ENCODE measurements at places on chromosomes 5 and 9. TPM values are rescaled to one million over a fixed set of nuclear protein-coding genes. Genes with fewer than 3 reads are reported as not detected.
A peak's percentile ranks its signal among the peaks of the same experiment; 100 is the strongest.

DNA sequence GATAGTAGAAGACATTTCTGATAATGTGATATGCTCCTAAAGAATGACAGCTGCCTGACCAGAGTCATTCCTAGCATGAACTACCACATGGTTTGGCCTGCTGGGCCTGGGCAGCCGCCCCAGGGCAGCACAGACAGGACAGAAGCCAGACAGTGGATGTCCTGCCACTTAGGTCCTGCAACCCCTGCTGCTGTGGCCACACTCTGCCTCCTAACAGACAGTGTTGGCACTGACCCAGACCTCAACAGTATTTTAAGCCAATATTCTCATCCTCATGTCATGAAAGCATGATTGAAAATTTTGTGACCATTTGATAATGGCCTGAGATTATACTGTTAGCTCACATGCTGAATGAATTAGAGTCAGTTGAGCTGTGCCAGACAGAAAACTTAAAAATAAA is 15.8 kb downstream of the CENPP start:
- DNase-seq: no peak
- H3K27ac ChIP-seq: no peak overlapping the region
- no peaks in the 10 kb centered on the region for H3K27me3 ChIP-seq
- H3K4me1 ChIP-seq: no peaks in the 10 kb centered on the region
- H3K36me3 ChIP-seq: peaks cover 5% of the 10 kb centered on the region

GRCh38 chr9:27663526-27663925 is 90.2 kb upstream of the C9orf72 start:
- H3K27me3 ChIP-seq: peaks cover 20% of the 10 kb centered on the region
- H3K36me3 ChIP-seq: no peaks in the 10 kb centered on the region
- H3K4me1 ChIP-seq: no peaks in the 10 kb centered on the region
- no peak for DNase-seq
- no peak overlapping the region for H3K27ac ChIP-seq

DNA sequence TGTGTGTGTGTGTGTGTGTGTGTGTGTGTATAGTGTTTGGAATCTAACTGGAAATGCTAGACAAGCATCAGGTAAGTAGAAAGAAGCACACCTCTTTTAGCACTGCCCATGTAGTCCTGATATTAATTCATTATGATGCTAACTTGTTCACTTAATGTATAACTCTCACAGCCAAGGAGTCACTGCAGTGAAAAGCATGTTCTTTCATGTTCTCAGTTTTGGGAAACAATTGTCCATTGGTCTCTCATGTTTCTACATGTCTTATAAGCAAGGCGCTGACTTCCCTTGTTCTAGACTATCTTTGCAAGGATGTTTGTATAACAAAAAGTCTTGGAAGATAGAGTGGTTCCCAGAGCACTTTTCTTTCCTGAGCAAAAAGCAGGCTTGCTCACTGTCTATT is 148.8 kb upstream of the TNPO1 start:
- no peaks in the 10 kb centered on the region for H3K4me1 ChIP-seq
- no peaks in the 10 kb centered on the region for H3K36me3 ChIP-seq
- H3K4me3 ChIP-seq: no peak overlapping the region
- H3K27me3 ChIP-seq: peaks cover 2% of the 10 kb centered on the region
- no peak for DNase-seq

GRCh38 chr9:95852059-95853032 is 23.1 kb upstream of the ERCC6L2 start:
- DNase-seq: no peak
- no peak overlapping the region for H3K4me3 ChIP-seq
- no peak overlapping the region for H3K27ac ChIP-seq
- H3K4me1 ChIP-seq: peaks cover 12% of the 10 kb centered on the region
- H3K36me3 ChIP-seq: peaks cover 6% of the 10 kb centered on the region
- H3K27me3 ChIP-seq: no peaks in the 10 kb centered on the region

GRCh38 chr5:72830362-72830761 is 13.9 kb downstream of the TNPO1 start:
- H3K36me3 ChIP-seq: no peaks in the 10 kb centered on the region
- peaks cover 6% of the 10 kb centered on the region for H3K4me1 ChIP-seq
- DNase-seq: no peak
- no peaks in the 10 kb centered on the region for H3K27me3 ChIP-seq
- no peak overlapping the region for H3K27ac ChIP-seq

GRCh38 chr5:179558932-179559283 is 8.6 kb downstream of the RUFY1 start:
- peak overlapping the region; percentile 88 for H3K27ac ChIP-seq
- peaks cover 39% of the 10 kb centered on the region for H3K36me3 ChIP-seq
- peaks cover 5% of the 10 kb centered on the region for H3K4me1 ChIP-seq

The ANKRD55 gene
- polyA plus RNA-seq: 1.5 TPM

GRCh38 chr9:107585465-107585864 is 95.9 kb upstream of the KLF4 start:
- no peak for DNase-seq
- H3K4me1 ChIP-seq: peaks cover 2% of the 10 kb centered on the region
- H3K27me3 ChIP-seq: peaks cover 28% of the 10 kb centered on the region

GRCh38 chr5:20678814-20679298 is 690.9 kb upstream of the CDH18 start:
- H3K4me1 ChIP-seq: no peaks in the 10 kb centered on the region
- no peak overlapping the region for H3K4me3 ChIP-seq
- DNase-seq: no peak

The MEIKIN gene
- not detected for polyA plus RNA-seq

The BHMT gene
- not detected for polyA plus RNA-seq

DNA sequence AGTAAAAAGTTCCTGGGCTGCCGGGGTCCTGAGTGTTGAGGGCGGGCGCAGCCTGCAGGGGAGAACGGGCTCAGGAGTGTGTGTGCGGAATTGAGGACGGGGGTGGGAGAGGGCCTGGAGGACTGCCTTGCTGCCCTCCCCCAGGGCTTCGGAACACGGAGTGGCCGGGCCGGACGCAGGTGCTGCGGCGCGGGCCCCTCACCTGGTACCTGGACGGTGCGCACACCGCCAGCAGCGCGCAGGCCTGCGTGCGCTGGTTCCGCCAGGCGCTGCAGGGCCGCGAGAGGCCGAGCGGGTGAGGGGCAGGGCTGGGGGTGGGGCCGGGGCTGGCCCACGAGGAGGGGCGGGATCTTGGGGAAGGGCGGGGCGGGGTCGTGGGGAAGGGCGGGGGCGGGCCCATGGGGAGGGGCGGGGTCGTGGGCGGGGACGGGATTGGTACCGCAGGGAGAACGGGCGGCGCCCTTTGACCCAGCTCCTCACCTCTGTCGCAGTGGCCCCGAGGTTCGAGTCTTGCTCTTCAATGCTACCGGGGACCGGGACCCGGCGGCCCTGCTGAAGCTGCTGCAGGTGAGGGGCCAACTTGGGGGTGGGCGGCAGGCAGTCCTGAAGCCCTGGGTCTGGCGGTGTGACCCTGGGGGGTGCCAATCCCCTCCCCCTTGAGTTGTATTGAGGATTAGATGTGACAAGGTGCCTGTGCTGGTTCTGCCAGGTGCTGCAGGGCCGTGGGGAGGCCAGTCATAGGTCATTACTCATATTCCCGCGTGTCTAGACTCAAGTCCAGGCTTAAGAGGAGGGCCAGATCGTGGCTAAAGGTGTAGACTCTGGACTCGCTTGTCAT is 7.1 kb downstream of the FPGS start:
- no peaks in the 10 kb centered on the region for H3K27me3 ChIP-seq
- no peak overlapping the region for H3K27ac ChIP-seq
- H3K4me3 ChIP-seq: no peak overlapping the region
- peaks cover 75% of the 10 kb centered on the region for H3K36me3 ChIP-seq
- DNase-seq: no peak
- peaks cover 20% of the 10 kb centered on the region for H3K4me1 ChIP-seq

GRCh38 chr5:117201001-117201400 is 626.4 kb upstream of the SEMA6A start:
- H3K27ac ChIP-seq: no peak overlapping the region
- DNase-seq: no peak
- no peaks in the 10 kb centered on the region for H3K27me3 ChIP-seq
- H3K4me3 ChIP-seq: no peak overlapping the region

GRCh38 chr9:130682421-130683121 is 11.0 kb upstream of the EXOSC2 start:
- H3K27me3 ChIP-seq: peaks cover 9% of the 10 kb centered on the region
- H3K27ac ChIP-seq: peak overlapping the region; percentile 90
- H3K4me3 ChIP-seq: peak overlapping the region; percentile 99
- DNase-seq: peak; percentile 65
- peaks cover 6% of the 10 kb centered on the region for H3K4me1 ChIP-seq

The IQGAP2 gene
- polyA plus RNA-seq: 16.2 TPM

The IL4 gene
- polyA plus RNA-seq: not detected

The SH2D3C gene
- polyA plus RNA-seq: 23.5 TPM

GRCh38 chr5:103942587-103943186 is 380.1 kb upstream of the NUDT12 start:
- no peaks in the 10 kb centered on the region for H3K27me3 ChIP-seq
- DNase-seq: no peak
- H3K4me3 ChIP-seq: no peak overlapping the region
- no peaks in the 10 kb centered on the region for H3K4me1 ChIP-seq

DNA sequence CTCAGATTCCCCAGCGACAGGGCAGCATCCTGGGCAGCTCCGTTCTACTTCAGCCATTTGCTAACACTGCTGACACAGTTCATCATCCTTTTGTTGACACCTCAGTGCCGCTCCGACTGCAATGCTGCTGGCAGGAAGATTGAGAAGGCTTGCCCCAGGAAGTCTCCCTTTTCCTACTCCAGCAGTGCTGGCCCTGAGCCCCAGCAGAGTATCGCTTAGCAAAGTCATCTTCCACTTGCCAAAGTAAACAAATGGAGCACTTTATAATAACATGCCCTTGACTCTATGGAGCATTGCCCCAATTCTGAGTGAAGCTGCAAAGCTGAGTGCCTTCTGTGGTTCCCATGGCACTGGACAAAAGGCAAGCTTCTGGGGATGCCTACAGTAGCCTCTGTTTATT is 32.2 kb downstream of the PRLR start:
- H3K4me3 ChIP-seq: no peak overlapping the region
- peaks cover 8% of the 10 kb centered on the region for H3K27me3 ChIP-seq
- H3K27ac ChIP-seq: no peak overlapping the region
- DNase-seq: no peak
- no peaks in the 10 kb centered on the region for H3K36me3 ChIP-seq

DNA sequence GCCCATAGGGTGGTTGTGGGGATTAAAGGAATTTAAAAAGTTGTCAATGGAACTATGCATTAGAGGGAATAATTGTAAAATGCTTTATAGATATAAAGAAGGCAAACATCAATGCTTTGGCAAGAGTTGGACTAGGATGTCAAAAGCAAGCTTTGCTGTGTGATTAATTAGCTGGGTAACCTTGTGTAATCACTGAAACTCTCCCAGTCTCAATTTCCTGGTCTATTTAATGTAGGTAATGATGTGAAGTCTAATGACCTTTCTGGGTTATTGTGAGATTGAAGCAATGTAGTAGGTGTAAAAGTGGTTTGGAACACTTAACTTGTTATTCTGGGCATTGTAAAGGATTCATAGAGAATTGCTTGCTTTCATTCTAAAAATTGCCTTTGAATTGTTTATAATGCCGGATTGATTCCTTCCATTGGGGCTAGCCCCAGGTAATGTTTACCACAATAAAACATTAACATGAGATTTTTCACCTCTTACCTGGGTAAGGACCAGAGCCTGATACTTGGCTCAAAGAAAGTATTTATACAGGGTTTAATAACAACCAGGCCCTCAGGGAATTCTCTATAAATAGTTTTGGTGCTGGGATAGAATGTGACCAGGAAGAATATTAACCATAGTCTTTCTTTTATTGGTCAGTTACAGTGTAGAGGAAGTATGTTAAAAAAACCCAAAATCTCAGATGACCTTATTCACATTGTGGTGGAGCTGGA is 30.0 kb upstream of the CLINT1 start:
- no peaks in the 10 kb centered on the region for H3K4me1 ChIP-seq
- no peak overlapping the region for H3K27ac ChIP-seq
- peaks cover 4% of the 10 kb centered on the region for H3K36me3 ChIP-seq
- H3K27me3 ChIP-seq: no peaks in the 10 kb centered on the region
- H3K4me3 ChIP-seq: no peak overlapping the region

DNA sequence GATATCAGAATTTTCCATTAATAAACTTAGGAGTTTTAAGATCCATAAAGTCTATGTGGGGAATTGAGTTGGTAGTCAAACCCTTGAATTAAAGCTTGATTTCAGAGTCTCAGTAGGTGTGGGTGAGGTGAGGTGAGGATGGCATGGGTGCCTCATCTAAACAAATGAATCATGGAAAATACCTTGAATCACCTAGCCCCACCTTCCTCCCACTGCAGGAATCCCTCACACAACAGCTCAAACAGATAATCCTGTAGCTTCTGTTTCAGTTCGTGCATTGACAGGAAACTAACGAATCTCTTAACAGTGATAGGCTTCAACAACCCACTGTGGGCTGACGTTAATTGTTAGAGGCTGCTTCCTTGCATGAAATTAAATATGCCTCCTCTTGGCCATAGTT is 185.0 kb downstream of the SREK1 start:
- H3K36me3 ChIP-seq: no peaks in the 10 kb centered on the region
- no peak overlapping the region for H3K27ac ChIP-seq
- H3K4me3 ChIP-seq: no peak overlapping the region

DNA sequence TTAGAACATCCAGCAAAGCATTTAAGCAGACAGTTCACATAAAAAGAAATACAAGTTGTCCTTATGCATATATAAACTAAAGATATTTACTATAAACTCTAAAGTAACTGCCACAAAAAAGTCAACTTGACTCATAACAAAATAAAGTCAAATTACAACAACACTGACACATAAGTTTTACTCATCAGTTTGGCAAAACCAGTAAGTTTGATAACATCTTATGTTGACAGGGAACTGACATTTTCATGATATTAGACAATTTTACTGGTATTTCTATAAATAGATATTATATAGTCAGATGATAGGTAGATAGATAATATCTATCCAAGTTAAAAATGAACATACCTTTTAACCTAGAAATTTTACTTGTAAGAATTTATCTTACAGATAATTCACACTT is 9.9 kb upstream of the TSLP start:
- peaks cover 7% of the 10 kb centered on the region for H3K36me3 ChIP-seq
- no peak overlapping the region for H3K4me3 ChIP-seq
- no peaks in the 10 kb centered on the region for H3K4me1 ChIP-seq
- H3K27me3 ChIP-seq: peaks cover 45% of the 10 kb centered on the region

The PCDHB9 gene
- polyA plus RNA-seq: not detected

The PCDHGB4 gene
- not detected for polyA plus RNA-seq

DNA sequence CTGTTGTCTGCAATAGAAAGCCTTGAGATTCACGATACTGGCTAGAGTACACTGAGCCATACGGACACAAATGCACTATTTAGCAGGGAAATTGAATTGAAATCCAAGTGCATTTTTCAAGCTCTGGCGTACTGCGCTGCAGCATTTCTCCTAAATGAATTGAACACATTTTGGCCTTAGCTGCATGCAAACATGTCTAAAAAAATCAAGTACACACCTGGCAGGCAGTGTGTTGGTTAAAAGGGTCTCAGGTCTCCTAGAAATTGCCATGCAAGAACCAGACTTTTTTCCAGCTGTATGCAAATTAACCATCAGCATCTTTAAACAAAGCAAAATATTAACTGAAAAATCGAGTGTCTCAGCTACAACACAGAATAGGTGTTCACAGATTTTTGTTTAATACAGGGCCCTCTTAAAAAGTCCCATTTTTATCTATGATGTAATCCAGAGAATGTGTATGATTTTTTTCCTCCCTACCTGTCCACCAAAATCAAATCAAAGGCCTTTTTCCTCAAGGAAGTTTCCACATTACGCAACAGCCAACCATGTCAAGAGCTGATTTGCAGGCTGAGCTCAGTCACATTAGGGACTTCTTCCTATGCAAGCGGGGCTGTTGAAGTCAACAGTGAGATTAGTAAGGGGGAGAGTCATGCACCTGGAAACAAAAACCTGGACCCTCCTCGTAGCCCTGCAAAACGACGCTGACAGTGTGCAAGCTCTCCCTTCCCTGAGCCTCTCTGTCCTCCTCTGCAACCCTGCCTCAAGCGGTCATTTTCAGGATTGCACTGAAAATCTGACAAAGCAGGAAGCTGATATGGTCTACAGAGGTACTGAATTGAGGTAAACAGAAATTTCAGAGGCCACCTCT is 14.1 kb upstream of the SFXN1 start:
- H3K36me3 ChIP-seq: no peaks in the 10 kb centered on the region
- peak overlapping the region; percentile 81 for H3K27ac ChIP-seq
- H3K27me3 ChIP-seq: no peaks in the 10 kb centered on the region
- DNase-seq: peak; percentile 69
- peaks cover 9% of the 10 kb centered on the region for H3K4me1 ChIP-seq

Data from naive thymus-derived CD8-positive, alpha-beta T cell (primary cell).